Stimulated activated naive CD8-positive, alpha-beta T cell treated with anti-CD3 and anti-CD28 coated beads, Interleukin-15, amount 100 ng/mL, for 72 hours (primary cell): ENCODE measurements at places on chromosomes 3 and 15.

- DNase-seq, result no peak
Measured at GRCh38 chr15:89307791-89308190, 26.8 kb downstream of the POLG start.

DNA sequence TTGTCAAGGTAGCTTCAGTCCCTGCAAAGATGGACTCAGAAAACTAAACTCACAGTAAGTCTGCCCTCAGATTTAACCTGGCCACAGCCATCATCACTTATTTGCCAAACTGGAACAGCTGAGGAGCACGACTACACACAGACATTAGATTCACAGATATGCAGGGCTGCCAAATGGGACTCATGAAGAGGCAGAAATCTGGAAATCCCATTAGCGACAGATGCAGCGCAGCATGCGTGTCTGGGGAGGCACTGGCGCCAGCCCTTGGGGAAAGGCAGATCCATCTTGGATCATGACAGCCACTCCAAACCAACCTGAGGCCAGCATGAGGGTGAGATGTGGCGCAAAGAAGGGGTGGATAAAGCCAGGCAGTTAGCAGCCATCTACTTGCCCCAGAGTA is 160.7 kb upstream of the TSC22D2 start:
- no peak for DNase-seq

GRCh38 chr3:106261396-106261795 is 392.6 kb upstream of the CBLB start:
- no peak for DNase-seq

DNA sequence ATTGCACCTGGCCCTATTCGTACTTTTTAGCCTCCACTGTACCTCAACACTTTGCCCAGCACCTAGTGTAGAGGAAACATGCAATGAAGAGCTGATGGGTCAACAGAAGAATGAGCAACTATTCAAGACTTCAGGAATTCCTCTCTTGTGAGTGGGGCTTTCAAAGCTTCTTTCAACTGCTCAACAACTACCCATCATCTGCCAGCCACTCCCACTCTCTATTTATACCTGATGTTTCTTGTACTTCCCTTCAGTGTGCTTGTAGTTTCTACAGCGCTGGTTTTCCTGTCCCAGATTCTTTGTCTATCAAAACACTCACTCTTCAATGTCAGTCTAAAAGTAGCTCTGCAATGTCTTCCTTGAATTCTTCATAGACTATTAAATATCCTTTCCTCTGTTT is 168.3 kb upstream of the LPP start:
- no peak for DNase-seq

DNA sequence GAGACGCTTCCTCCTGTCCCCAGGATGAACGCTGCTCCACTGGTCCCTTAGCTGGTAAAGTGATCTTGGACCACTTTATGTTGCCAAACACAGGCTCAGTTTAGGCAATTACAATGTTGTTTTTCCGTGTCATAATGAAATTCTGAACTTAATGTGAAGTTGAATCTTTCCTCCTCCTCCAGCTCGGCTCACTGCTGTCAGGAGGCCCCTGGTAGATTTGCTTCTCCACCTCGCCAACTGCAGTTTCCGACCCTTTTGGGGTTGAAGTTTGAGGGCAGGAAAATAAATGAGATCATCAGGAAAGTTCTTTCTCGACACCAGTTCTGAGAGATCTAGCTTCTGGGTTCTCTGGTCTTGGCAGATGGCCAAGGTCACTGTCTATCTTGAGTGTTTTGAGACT is 27.8 kb downstream of the CFAP161 start:
- no peak for DNase-seq

- DNase-seq, result no peak
Measured at GRCh38 chr3:191296041-191296541, 33.1 kb upstream of the CCDC50 start.

DNA sequence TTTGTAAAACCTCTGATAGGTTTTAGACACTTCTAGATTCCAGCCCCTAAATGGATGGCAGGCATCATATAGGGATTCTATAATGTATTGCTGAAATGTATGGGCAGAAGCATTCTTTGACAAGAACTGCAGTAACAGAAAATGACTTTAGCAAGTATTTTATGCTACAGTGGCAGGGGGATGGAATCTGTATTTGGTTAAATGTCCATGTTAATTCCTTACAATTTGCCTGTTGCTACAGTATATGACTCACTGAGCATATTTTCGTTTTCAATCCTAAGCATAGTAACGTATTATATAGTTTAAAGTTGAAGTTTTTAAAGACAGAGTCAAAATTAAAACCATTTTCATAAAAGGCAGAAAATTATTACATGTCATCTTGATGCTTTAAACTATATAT is 150.1 kb downstream of the MEX3B start:
- DNase-seq, result no peak

- DNase-seq, result no peak
Measured at GRCh38 chr3:52544937-52545336, 8.5 kb downstream of the UQCC5 start.

DNA sequence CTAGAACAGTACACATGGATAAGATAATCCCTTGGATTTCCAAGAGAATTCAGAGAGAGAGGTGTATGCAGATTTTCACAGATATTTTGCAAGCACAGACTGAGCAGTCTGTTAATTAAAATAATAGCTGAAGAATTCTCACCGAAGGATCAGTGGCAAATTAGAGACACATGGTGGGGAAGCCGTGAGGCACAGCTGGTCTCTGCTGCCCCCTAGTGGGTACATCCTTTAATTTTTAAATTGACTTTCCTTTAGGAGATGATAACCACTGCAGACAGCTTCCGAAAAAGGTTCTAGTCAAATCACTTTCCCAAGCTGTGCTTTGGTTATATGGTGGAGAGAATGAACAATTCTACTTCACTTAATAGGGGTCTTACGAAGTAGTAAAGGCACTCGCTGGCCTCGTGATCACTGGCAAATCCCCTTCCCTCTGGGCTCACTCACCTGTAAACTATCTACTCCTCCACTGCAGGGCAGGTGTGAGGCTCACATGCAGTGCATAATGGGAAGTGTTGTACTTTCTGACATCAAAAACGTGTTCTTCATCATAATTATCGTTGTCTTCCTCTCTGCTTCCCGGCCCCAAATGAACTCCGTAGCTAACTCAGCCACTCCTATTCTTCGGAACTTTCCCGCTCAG is 19.5 kb downstream of the MESD start:
- peak; percentile 42 for DNase-seq

GRCh38 chr15:101568309-101568708 is 78.8 kb upstream of the PCSK6 start:
- no peak for DNase-seq

DNA sequence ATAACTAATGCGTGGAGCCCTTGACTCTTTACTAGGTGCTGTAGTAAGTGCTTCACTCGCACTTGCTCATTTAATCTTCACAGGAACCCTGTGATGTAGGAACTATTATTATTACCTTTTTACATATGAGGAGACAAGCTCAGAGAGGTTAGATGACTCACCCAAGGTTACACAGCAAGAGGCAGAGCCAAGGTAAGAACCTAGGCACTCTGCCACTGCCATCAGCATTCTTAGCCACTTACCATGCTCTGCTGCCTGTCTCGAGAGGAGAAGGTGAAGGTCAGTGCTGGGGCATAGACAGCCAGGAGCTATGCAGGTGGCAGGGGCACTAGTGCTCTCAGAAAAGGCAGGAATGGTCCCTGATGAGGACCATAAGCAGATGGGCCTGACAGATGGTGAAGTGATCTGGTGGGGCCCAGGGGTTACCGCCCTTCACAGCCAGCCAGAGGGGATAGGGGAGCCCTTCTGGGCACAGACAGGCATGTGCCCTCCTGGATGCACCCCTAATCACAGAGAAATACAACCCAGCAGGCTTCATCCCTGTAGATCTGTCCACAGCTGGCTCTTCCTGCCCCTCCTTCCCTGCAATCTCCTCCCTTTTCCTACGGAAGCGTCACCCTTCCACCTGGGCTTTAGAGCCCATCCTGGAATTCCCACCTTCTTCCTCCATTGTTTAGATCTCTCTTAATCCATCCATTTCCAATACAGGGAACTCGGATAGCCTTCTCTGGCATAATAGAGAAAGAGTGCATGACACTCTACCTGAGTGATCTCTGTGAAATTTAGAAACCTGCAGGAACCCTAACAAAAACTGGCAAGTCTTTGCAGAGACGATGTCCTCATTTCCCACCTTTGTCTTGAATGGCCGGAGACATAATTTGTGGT is 26.9 kb downstream of the ABTB1 start:
- DNase-seq, result no peak

- no peak for DNase-seq
Measured at GRCh38 chr3:183775781-183776180, 49.6 kb downstream of the MAP6D1 start.

DNA sequence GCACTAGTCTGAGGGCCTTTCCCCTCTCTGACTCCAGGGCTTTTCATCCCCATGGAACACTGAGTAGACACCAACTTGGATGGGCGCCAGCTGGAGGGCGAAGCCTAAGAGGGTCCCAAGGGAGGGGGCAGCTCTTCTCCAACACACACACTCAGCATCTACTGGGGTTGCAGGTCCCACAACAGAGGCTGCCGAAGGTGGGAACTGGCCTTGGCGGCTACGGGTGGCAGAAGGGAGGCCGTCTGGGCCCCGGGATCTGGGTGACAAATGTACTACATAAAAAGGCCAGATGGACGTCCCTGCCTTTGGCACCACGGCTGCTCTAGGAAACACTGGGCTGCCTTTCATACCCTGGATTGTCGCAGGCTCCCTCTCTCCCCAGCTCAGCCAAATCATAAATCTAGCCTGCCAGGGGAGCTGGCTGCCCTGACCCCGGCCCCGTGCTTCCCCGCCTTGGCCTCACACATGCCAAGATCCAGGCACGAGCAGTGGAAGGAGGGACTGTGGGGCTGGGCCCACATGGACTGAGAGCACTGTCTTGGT is 31.5 kb downstream of the SEMA5B start:
- no peak for DNase-seq

- DNase-seq, result no peak
Measured at GRCh38 chr15:65956899-65957298, 87.6 kb downstream of the RAB11A start.

GRCh38 chr3:86416334-86416733 is 574.6 kb downstream of the VGLL3 start:
- DNase-seq, result no peak

DNA sequence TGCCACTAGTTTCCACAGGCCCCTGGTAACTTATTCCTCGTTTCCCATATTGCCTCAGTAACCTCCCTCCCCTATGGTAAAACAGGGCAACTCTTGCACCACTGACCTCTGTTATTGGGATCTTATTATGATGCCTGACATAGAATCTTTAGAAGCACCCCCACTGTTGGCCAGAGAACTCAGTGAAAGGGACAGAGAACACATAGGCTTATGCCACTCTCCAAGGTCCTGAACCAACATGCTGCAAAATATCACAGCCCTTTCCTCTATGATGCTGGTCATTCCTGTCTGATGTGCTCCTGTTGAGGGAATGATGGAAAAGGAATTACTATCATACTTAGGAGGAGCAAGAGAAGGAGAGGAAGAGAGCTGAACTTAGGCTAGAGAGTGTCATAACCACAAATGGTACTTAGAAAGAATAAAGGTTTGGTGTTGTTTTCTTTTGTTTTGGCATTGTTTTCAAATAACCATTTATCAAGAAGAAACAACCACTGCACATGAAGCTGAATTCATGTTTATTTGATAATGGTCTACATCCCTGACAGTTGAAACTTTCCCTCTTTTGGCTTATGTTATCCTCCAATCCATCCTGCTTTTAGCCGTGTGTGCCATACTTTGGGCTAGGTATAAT is 330.2 kb downstream of the EPHB1 start:
- DNase-seq, result no peak

- no peak for DNase-seq
Measured at GRCh38 chr3:74693696-74694393, 79.4 kb upstream of the CNTN3 start.

DNA sequence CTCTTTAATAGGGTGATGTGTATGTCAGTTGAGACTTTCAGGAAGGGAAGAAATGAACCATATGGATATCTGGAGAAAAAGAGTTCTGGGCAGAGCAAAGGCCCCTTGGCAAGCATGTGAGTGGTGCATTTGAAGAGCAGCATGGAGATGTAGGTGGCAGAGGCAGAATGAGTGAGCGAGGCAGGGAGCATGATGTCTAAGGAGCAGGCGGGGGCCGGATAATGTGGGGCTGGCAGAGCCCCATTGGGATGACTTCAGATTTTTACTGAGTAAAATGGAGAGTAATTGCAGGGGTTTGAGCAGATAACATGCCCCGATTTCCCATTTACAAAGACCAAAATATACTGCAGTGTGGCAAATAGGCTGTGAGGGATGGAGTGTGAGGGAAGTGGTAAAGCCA is 52.9 kb upstream of the PLCL2 start:
- DNase-seq, result no peak

- peak; percentile 82 for DNase-seq
Measured at GRCh38 chr15:69468241-69469121, 15.9 kb downstream of the RPLP1 start.

DNA sequence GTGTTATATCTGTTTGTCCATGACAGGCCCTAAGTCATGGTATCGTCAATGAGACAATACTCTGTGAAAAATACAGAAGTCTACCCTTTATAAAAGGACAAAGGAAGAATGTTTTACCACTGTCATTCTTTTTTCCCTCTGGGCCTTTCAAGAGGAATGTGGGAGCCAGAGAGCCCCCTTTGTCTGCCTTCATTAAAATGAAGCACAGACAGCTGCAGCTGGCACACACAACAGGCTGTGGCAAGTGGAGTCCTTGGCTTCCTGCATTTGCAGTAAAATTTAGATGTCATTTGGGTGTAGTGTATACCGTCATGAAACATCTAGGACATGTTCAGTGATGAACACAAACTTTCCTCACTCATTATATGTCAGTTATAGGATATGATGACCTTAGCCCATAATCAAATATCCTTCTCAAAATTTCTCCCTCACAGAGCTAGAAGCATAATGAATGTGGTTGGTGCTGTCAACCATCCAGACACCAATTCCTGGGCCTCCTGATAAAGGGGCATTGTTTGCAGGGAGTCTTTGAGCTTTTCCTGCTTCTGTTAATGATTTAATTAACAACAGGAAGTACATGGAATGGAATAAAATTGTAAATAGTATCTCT is 76.4 kb downstream of the DHX36 start:
- DNase-seq, result no peak

- DNase-seq, result no peak
Measured at GRCh38 chr3:160027541-160028195, 39.0 kb downstream of the IL12A start.

DNA sequence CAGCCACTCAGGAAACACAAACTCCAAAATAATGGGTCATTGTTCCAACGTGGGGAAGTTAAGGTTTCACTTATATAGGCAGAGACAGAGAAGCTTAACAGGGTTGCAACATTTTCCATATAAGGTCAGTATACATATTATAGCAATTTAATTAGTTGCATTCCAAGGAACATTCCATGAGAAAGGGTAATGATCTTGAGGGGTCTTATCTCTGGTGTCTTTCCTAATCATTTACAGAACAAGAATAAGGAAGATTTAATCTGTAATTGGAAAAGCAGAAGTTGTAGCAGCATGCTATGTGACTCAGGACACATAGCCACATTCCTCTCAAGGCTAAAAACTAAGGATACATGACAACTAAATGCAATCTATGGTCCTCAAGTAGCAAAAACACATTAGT is 4.9 kb downstream of the MNS1 start:
- no peak for DNase-seq
